ENCODE measurements at places on chromosomes 7 and 10. TPM values are rescaled to one million over a fixed set of nuclear protein-coding genes. Genes with fewer than 3 reads are reported as not detected.
A peak's percentile ranks its signal among the peaks of the same experiment; 100 is the strongest.

DNA sequence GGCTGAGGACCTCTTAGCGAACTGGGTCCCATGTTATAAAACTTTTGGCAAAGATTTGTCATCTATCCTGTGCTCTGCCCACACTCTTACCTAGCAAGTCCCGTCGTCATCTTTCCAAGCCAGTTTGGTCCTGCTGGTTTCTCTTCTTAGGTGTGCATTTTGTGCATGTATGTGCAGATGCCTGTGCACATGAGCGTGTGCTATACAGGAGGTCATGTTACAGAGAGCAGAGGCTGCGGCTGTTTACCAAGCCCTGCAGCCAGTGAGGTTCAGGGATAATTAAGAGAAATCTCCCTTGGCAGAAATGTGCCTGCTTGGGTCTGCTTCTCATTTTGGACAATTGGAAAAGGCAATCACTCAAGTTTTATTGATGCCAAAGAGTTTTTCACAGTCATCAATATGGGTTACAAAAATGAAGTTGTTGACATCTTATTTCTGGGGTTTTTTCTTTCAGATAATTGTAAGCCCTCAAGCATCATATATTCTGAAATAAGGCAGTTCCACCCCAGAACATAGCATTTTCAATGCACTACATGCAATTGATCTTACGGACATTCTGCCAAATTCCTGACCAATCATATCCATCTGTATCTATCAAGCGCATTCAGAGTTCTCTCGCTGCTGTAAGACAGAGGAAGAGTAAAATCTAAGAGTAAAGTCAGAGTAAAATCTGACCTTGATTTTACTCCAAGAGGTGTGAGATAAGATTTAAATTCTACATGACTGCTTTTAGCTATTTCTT lies 361.4 kb upstream of the ZNF32 start:
- H3K4me1 ChIP-seq, result peaks cover 7% of the 10 kb centered on the region
- no peak overlapping the region for H3K4me3 ChIP-seq
- no peaks in the 10 kb centered on the region for H3K36me3 ChIP-seq
- no peak for DNase-seq
- no peak overlapping the region for H3K27ac ChIP-seq
- H3K27me3 ChIP-seq, result peaks cover 2% of the 10 kb centered on the region

GRCh38 chr10:110625356-110625894 lies 18.7 kb upstream of the RBM20 start:
- no peaks in the 10 kb centered on the region for H3K36me3 ChIP-seq
- no peak for DNase-seq
- H3K4me1 ChIP-seq, result no peaks in the 10 kb centered on the region
- peaks cover 20% of the 10 kb centered on the region for H3K27me3 ChIP-seq
- no peak overlapping the region for H3K27ac ChIP-seq
- H3K4me3 ChIP-seq, result no peak overlapping the region

DOCK1 gene
- total RNA-seq, result not detected

ACHE gene
- total RNA-seq, result not detected

DNA sequence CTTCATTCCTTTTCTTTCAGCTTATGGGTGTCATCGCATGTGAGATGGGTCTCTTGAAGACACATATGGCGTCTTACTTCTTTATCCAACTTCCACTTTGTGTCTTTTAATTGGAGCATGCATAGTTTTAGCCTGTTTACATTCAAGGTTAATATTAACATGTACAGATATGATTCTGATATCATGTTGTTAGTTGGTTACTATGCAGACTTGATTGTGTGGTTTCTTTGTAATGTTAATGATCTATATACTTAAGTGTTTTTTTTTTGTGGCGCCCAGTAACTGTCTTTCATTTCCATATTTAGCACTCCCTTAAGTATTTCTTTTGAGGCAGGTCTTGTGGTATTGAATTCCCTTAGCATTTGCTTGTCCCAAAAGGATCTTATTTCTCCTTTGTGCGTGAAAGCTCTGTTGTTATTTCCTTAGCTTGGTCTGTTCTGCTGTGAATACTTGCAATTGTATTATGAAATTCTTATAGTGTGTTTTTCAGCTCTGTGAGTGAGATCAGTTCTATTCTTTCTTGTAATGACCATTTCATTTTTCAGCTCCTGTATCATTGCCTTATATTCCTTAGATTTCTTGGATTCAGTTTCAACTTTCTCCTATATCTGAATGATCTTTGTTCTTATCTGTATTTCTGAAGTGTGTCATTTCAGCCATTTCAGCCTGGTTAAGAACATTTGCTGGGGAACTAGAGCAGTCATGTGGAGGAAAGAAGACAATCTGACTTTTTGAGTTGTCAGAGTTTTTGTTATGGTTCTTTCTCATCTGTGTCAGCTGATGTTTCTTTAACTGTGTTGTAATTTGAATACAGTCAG lies 88.4 kb downstream of the ABCA13 start:
- no peak for DNase-seq
- H3K36me3 ChIP-seq, result no peaks in the 10 kb centered on the region
- peaks cover 12% of the 10 kb centered on the region for H3K27me3 ChIP-seq
- no peak overlapping the region for H3K4me3 ChIP-seq

- no peaks in the 10 kb centered on the region for H3K4me1 ChIP-seq
- no peak for DNase-seq
- H3K27me3 ChIP-seq, result no peaks in the 10 kb centered on the region
- H3K27ac ChIP-seq, result no peak overlapping the region
- no peak overlapping the region for H3K4me3 ChIP-seq
- H3K36me3 ChIP-seq, result peaks cover 7% of the 10 kb centered on the region
Observed at GRCh38 chr10:98255146-98255877, 12.7 kb downstream of the LOXL4 start.

DNA sequence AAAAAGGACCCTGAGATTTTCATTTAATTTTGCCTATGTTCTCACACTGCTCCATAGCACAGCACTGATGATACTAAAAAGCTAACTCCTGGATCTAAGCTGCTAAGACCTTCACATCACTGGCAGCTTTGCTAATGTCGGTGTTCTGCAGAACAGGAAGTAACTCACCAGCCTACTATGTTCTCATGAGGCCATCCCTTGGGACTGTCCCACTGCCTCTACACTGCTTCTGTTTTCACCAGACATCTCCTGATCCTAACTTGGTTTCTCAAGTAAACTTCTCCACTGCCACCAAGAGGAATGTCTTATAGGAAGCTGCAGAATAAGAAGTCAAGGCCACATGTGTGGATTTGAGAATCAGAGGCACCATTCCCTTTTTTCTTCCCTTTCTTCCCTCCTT lies 15.1 kb downstream of the HTR7 start:
- no peaks in the 10 kb centered on the region for H3K36me3 ChIP-seq
- H3K4me3 ChIP-seq, result no peak overlapping the region
- H3K27ac ChIP-seq, result no peak overlapping the region
- no peak for DNase-seq
- H3K27me3 ChIP-seq, result peaks cover 18% of the 10 kb centered on the region

LRCH4 gene
- total RNA-seq, result 199 TPM

INMT gene
- total RNA-seq, result 0.40 TPM

- no peak overlapping the region for H3K27ac ChIP-seq
- H3K36me3 ChIP-seq, result peaks cover 2% of the 10 kb centered on the region
- H3K27me3 ChIP-seq, result no peaks in the 10 kb centered on the region
- no peak for DNase-seq
- no peak overlapping the region for H3K4me3 ChIP-seq
Observed at GRCh38 chr10:73586583-73586984, 4.6 kb downstream of the USP54 start.

- no peaks in the 10 kb centered on the region for H3K36me3 ChIP-seq
- H3K27me3 ChIP-seq, result no peaks in the 10 kb centered on the region
- no peak overlapping the region for H3K27ac ChIP-seq
- H3K4me3 ChIP-seq, result no peak overlapping the region
Observed at GRCh38 chr7:42395607-42396006, 158.6 kb upstream of the GLI3 start.

GRCh38 chr7:5225616-5226290 lies 35.7 kb downstream of the WIPI2 start:
- H3K4me3 ChIP-seq, result no peak overlapping the region
- no peaks in the 10 kb centered on the region for H3K4me1 ChIP-seq
- peaks cover 54% of the 10 kb centered on the region for H3K36me3 ChIP-seq
- H3K27ac ChIP-seq, result no peak overlapping the region

DNA sequence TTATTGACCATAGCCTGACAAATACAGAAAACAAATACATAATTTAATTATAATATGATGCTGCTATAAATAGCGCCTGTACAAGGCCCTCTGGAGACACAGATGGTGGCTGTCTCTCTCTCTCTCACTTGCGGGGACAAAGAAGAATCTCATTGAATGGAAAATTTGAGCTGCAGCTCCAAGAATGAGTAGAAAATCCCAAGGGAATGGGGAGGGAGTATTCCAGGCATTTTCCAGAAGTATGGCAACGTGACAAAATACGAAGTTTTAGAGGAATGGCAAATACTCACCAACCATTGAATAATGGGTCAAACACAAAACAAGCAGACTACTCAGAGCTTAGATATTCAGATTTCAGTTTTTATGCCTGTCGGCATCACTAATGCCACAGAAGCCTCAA lies 179.9 kb downstream of the NRP1 start:
- no peak overlapping the region for H3K4me3 ChIP-seq
- no peak for DNase-seq
- H3K4me1 ChIP-seq, result peaks cover 64% of the 10 kb centered on the region
- H3K27me3 ChIP-seq, result no peaks in the 10 kb centered on the region
- H3K36me3 ChIP-seq, result peaks cover 8% of the 10 kb centered on the region

GRCh38 chr10:77433546-77433945 lies 204.1 kb downstream of the KCNMA1 start:
- H3K4me1 ChIP-seq, result no peaks in the 10 kb centered on the region
- H3K27me3 ChIP-seq, result no peaks in the 10 kb centered on the region
- H3K36me3 ChIP-seq, result no peaks in the 10 kb centered on the region
- DNase-seq, result no peak
- no peak overlapping the region for H3K27ac ChIP-seq
- no peak overlapping the region for H3K4me3 ChIP-seq

GRCh38 chr7:156673454-156673853 lies 32.9 kb downstream of the RNF32 start:
- DNase-seq, result no peak
- H3K36me3 ChIP-seq, result peaks cover 9% of the 10 kb centered on the region
- H3K4me1 ChIP-seq, result peaks cover 4% of the 10 kb centered on the region
- no peak overlapping the region for H3K27ac ChIP-seq

- no peak overlapping the region for H3K4me3 ChIP-seq
- H3K27me3 ChIP-seq, result peaks cover 9% of the 10 kb centered on the region
- H3K36me3 ChIP-seq, result no peaks in the 10 kb centered on the region
- H3K27ac ChIP-seq, result no peak overlapping the region
Observed at GRCh38 chr10:69866688-69867461, 65.2 kb downstream of the COL13A1 start.

METTL27 gene
- 3.7 TPM for total RNA-seq

- H3K27ac ChIP-seq, result peak overlapping the region; percentile 47
- H3K36me3 ChIP-seq, result peaks cover 9% of the 10 kb centered on the region
- DNase-seq, result peak; percentile 18
- no peak overlapping the region for H3K4me3 ChIP-seq
- no peaks in the 10 kb centered on the region for H3K27me3 ChIP-seq
Observed at GRCh38 chr10:99966306-99966705, 43.4 kb downstream of the DNMBP start.
